ENCODE measurements at places on chromosomes 12 and 14.

DNA sequence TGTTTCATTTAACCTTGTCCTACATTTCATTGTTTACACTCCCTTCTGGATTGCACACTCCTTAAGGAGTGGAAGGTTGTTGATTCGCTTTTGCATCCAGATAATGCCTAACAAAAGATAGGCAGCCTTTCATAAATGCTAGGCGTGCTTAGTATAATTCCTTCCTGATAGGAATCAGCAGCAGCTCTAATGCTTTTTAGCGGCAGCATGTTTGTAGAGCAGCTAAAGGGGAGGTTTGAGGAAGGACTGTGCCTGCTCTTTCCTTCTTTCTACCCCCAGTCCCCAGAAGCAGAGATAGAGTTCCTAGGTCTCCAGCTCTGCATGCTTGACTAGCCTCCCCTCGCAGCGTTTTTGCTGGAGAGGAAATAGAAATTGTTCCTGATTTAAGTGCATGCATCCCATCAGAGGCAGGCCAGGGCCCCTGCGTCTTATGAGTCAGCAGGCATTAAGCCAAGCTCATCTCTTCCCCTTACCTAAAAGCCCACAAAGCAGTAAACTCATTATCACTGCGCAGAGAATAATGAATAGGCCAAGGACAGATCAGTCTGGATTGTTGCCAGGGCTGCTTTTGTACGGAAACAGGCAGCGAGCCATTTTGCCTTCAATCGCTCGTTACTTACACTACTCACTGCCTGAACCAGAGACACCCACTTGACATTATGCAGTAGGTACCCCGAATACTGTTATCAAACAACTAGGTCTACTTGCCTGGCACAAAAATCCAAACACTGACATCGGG is 14.0 kb upstream of the TBPL2 start:
- peak; percentile 20 for DNase-seq

- no peak for DNase-seq
Measured at GRCh38 chr12:84658877-84659276, 253.7 kb downstream of the SLC6A15 start.

GRCh38 chr12:92395322-92395721 is 249.7 kb upstream of the BTG1 start:
- DNase-seq, result no peak

DNA sequence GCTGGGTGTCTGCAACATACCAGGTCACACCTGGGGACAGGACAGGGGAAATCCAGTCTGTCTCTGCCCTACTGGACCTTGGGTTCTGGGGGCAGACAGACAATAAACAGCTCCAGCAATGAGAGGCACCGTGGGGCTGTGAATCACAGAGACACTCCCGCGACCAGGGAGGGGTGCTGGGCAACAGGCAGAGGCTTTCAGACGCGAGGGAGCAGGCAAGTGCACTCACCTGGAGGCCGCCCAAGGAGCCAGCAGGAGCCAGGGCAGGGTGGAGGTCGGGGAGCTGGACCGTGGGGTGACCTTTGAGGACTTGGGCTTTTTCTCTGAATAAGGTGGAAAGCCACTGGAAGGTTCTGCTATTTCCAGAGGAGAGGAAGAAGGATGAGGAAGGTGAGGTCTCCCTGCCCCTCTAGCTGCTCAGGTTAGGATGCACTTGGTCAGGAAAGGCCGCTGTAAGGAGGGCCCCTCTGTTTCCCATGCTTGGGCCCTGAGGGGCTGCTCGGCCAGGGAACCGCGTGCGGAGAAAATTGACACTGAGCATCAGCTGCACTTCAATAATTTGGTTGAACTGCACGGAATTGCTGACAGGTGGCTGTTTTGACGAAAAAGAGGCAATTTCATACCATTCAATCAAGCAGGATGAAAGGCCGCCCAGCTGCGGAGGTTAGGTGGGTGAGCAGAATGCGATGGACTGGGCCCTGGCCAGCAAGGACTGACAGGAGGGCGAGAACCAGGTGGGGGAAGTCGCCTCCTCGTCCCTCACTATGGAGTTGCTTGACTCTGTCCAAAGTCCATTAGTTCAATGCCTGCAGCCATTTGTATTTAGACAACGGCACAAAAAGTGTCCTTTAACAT is 42.2 kb downstream of the JAG2 start:
- no peak for DNase-seq

- no peak for DNase-seq
Measured at GRCh38 chr12:132185705-132186104, 41.4 kb downstream of the NOC4L start.

DNA sequence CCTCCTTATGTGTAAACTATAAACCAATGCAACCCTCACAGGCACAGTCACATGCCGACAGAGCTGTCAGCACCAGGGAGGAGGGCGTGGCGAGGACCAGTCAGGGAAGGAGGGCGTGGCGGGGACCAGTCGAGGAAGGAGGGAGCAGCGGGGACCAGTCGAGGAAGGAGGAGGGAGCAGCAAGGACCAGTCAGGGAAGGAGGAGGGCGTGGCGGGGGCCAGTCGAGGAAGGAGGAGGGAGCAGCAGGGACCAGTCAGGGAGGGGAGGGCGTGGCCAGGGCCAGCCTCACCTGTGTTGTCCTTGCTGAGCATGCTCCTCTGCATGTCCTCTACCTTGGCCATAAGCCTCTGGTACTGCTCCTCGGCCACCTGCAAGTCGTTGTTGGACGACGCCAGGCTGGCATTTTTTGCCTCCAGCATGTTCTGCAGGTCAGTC is 24.2 kb downstream of the GOLGA3 start:
- no peak for DNase-seq

DNA sequence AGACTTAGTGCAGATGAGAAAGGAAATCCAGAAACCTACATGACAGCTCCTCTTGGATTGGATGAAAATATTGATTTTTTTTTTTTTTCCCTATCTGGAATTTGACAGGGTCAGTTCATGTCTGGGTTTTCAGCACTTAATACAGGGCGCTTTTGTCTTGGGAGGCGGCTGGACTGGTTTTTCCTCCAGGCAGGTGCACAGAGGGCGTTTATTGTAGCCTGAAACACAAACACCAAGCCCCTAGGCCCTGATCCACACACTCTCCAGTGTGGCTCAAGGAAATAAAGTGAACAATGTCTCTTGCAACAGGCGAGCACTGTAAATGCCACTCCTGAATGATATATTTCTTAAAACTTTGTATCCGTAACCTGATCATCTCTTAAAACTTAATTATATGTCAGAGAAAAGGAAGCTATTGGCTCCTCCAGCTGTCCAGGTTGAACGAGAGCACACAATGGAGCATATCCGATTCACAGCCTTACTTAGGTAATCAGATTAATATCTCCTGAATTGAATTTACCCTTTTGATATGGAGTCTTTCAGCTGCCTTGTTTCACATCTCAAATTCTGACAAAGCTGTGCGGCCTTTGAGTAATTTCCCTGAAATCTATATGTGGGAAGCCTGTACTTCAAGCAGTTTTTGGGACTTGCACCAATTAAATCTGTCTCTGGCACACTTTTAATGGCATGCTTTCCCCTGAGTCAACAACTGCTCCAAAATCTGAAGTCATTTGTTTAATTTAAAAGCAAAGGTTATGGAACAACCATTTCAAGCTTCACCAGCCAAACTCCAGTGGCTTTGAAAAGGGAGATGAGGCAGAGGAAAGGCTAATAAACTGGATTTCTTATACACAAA is 485.7 kb downstream of the ZFP36L1 start:
- DNase-seq, result no peak

- no peak for DNase-seq
Measured at GRCh38 chr14:62988967-62989366, 56.3 kb downstream of the KCNH5 start.

Data from midbrain (tissue), 1 donor.